ENCODE measurements at places on chromosomes 1 and 21.
A peak's percentile ranks its signal among the peaks of the same experiment; 100 is the strongest.

DNA sequence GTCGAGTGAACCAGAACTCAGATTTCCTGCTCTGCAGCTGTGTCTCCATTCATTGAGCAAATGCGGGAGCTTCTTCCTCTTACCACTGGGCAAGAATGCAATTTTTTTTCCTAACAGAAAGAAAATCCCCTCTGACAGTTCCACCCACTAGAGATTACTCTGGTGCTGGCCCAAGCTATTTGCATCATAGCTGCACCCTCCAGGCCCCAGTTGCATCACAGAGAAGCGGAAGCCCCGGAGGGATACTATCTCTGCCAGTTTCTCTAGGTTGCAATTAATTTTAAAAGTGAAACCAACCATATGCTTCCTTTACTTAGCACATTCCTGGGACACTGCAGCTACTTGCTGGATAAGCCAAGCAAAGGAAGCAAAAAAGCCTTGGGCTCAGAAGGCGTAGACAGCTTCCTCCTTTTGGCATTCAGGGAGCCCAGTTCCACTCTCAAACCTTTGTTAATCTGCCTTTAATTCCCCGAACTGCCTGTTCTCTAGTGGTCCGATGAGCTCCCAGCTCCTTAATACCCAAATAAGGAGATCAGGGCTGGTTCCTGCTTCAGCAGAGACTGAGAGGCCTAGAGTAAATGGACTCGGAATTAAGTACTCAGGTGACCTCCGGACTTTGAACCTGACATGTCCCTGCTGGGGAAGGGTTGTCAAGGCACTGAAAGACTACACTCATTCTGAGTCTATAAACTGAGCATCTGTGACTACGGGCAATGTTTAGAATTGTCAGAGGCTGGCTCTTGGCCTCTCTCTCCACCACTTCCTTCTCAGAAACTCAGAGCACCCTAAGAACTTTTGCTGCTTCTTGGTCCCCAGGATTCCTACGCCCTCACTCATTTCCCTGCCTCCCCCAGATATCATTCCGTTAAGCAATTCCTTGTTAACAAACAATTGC lies 72.5 kb upstream of the TNFSF18 start:
- peak; percentile 87 for DNase-seq

- no peak for DNase-seq
Observed at GRCh38 chr1:68675336-68675735, 178.5 kb upstream of the DEPDC1 start.

GRCh38 chr1:42214447-42214871 lies 49.9 kb upstream of the GUCA2A start:
- no peak for DNase-seq

GRCh38 chr1:86782482-86782881 lies 78.1 kb downstream of the SH3GLB1 start:
- no peak for DNase-seq

GRCh38 chr1:91091812-91092211 lies 70.0 kb upstream of the ZNF644 start:
- no peak for DNase-seq

GRCh38 chr1:173099166-173099565 lies 48.4 kb upstream of the TNFSF18 start:
- DNase-seq, result no peak

DNA sequence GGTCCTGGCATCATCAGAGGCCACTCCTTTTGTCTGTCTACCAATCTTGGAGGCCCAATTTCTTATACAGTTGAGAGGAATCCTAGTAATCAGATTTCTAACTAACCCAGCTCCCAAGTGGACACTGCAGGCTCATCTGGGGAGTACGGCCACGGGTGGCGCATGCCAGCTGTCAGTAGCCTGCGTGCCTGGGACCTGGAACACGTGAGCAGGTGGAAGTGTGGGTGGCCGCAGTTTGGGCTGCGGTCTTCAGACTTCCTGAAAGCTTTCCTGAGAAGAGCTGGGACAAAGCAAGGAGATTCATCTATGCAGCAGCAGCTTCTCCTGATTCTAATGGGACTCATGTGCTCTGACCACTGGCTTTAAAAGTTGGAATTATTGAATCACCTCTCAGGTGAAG lies 12.4 kb downstream of the ADORA3 start:
- no peak for DNase-seq

GRCh38 chr21:37473491-37473890 lies 106.9 kb downstream of the DYRK1A start:
- DNase-seq, result no peak

GRCh38 chr1:15283526-15283925 lies 36.5 kb downstream of the FHAD1 start:
- DNase-seq, result no peak

GRCh38 chr1:54883349-54884102 lies 3.5 kb downstream of the DHCR24 start:
- no peak for DNase-seq

- no peak for DNase-seq
Observed at GRCh38 chr1:216330262-216330661, 93.0 kb downstream of the USH2A start.

GRCh38 chr1:168723000-168723399 lies 6.0 kb downstream of the DPT start:
- DNase-seq, result no peak

GRCh38 chr1:218490406-218490922 lies 145.3 kb downstream of the TGFB2 start:
- DNase-seq, result no peak

GRCh38 chr1:2583331-2583791 lies 3.2 kb upstream of the PRXL2B start:
- no peak for DNase-seq

- peak; percentile 62 for DNase-seq
Observed at GRCh38 chr1:66271904-66272254, 262.1 kb upstream of the SGIP1 start.

GRCh38 chr1:236281198-236281653 lies 532 bp downstream of the ERO1B start:
- DNase-seq, result no peak

- no peak for DNase-seq
Observed at GRCh38 chr1:105492921-105493320, 1563.6 kb upstream of the PRMT6 start.

DNA sequence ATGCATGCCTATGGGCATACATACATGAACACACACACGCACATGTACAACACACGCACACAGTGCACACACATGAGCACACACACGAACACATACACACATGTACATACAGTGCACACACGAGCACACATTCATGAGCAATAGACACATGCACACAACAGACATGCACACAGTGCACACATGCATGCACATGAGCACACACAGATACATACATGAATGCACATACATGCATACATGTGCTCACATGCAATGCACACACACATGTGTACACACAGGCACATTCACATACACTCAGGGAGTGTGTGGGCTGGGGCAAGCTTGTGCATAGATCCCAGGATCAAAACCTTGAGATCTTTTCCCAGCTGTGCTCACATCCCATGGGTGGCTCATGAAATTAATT lies 18.9 kb downstream of the CRYAA start:
- no peak for DNase-seq

DNA sequence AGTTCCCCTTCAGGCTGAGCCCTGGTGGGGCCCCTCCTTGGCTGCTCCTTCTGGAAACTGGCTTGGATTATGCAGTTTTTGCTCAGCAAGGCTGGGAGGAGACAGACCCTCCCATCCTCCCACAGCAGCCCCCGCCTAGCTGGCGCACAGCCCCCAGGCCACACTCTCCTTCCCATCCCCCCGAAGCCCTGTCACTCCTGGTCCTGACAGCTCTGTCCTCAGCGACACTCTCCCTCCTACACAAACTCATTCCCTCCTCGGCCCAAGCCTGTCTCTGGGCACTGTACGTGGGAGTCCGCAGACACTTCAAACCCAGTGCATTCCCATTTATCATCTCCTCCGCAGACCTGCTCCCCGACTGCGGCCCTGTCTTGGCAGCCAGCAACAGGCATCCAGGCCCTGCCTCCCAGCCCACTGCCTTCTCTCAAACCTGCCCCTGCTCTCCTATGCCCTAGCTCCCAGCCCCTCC lies 25.0 kb upstream of the EPHB2 start:
- DNase-seq, result no peak

DNA sequence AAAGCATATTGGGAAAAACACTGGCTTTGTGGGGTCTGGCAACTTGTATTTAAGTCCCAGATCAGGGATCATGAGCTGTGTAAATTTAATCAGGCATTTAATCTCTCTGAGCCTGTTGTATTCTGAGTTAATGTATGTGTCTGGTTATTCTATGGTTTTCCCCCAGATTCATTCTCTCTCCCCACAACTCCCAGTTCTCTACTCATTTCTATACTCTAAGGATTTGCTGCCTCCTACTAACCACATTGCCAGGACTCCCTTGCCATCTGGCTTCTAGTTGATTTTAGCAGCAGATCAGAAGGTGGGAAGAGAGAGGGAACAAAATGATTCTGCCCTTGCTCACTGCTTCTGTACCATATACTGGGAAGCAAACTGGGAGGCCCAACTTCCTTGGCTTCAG lies 31.4 kb upstream of the S1PR1 start:
- DNase-seq, result no peak

GRCh38 chr1:85611425-85611824 lies 30.9 kb downstream of the CCN1 start:
- DNase-seq, result peak; percentile 84

- no peak for DNase-seq
Observed at GRCh38 chr1:163610486-163610885, 288.7 kb downstream of the NUF2 start.

- DNase-seq, result no peak
Observed at GRCh38 chr1:167291539-167292185, 71.0 kb downstream of the POU2F1 start.

- no peak for DNase-seq
Observed at GRCh38 chr21:41726058-41726558, 40.7 kb downstream of the RIPK4 start.

- DNase-seq, result no peak
Observed at GRCh38 chr21:41833497-41834115, 45.5 kb downstream of the PRDM15 start.

GRCh38 chr1:115669002-115669673 lies 27.4 kb downstream of the VANGL1 start:
- peak; percentile 28 for DNase-seq

DNA sequence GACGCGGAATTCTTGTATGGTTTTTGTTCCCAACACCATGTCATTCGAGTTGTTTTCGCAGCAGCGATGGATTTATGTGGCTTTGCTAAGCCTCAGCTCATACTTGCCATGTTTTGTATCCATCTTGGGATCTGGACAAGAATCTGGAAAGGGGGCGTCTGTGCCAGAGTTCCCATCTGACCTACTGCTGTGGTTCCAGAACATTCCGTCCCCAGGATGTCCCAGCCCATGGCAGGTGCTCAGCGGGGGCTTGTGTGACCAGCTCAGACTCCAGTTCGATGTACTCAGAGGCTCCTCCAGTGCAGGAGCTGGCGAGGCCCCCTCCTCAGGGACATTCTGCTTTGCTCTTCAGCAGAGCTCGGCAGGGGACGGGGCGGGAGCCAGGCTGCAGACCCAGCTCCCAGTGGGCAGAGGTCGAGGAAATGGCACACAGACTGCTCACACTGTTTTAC lies 24.0 kb upstream of the ADARB1 start:
- DNase-seq, result no peak

- no peak for DNase-seq
Observed at GRCh38 chr1:5098981-5099385, 444.6 kb downstream of the AJAP1 start.

- no peak for DNase-seq
Observed at GRCh38 chr1:201404055-201404454, 4.9 kb upstream of the LAD1 start.

GRCh38 chr1:10613861-10614260 lies 139.1 kb downstream of the PEX14 start:
- no peak for DNase-seq

DNA sequence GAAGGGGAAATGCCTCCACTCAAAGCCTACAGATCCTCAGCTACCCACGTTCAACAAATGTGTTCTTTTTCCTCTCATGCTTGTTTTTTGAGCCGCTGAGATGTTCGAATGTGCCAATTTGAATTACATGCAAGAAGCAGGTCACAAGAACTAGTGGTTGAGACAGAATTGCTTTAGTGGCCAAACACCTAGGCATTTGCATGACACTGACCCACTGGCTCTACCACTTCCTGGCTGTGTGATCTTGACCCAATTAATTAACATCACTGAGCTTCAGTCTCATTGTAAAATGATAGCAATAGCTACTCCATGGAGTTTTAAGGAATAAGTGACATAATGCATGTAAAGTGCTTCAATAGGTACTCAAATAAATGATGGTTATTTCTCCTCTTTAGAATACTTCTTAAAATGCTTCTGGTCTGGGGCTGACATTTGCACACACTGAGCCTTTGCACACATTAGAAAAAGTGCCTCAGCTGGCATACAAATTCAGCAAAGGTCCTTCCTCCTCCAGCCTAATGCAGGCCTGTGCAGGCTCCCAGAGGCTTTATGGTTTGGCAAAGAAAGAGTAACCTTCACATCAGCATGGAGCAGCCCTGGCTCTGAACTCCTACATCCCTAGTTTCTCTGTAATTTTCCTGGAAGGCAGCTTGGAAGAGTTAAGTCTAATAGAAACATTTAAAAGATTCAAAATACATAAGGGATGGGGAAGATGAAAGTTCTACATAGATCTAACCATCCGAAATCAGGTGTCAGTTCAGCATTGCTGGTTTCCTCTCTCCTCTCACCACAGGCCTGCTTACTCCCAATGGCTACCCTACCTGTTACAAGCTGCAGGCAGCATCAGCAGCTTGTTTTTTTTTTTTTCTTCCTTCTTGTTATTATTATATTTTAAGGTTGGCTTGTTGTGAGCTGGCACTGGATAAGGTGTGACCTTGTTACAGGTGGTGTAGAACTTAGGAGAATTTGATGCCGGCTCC lies 107.4 kb downstream of the TBX19 start:
- no peak for DNase-seq

DNA sequence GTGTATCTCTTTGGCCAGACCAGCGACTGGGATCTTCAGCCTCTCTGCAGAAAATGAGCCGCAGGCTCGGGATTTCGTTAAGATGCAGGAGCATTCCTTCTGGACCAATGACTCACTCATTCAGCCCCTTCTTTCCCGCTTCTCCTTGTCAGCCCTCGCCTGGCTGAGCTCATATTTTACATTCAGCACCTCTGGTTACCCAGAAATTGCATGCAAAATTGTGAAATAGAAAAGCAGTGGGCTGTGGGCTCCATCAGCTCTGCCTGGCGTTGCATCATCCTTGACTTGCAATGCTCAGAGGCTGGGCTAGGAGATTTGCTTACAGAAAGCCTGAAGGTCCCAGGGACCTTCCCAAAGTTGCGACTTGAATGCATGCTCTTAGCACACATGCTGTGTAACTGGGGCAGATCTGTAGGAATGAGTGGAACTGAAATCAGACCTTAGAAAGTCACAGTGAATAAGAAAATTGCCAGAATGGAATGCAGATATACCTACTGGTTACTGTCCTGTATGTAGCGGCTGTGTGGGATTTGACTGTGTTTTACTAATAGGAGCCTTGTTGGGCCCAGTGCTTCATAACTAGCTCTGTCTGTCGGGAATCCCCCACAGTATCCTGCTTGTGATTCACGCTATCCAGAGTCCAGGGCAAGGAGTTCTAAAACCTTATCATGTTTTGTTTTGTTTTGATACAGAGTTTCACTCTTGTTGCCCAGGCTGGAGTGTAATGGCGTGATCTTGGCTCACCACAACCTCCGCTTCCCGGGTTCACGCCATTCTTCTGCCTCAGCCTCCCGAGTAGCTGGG lies 444.8 kb downstream of the KIF26B start:
- DNase-seq, result peak; percentile 88
